ENCODE measurements at places on chromosomes 3 and 15.

- DNase-seq: no peak
Observed at GRCh38 chr3:82080792-82081191, 319.3 kb upstream of the GBE1 start.

DNA sequence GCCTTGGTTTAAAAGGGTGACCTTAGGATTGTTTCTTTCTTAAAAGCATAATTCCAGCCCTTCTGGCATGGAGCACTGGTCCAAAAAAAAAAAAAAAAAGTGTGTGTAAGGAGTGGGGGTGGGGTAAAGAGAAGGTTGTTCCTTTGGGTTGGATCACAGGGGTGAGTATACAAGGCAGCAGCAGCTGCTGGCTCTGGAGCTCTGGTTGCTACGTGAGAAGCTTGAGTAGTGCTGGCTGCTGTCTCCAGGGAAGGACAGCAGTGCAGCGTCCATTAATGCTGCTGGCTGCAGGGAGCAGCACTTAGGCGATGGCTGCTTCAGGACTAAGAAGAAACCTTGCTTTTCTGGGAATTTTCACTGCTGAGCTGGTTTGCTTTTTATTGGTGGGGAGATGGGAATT is 2.3 kb downstream of the SETD5 start:
- no peak for DNase-seq

GRCh38 chr15:100680726-100681125 is 78.3 kb downstream of the ASB7 start:
- DNase-seq: no peak

- no peak for DNase-seq
Observed at GRCh38 chr15:41408234-41408641, 5.9 kb upstream of the NDUFAF1 start.

- no peak for DNase-seq
Observed at GRCh38 chr15:81596159-81596865, 222.3 kb upstream of the TMC3 start.

GRCh38 chr15:79874242-79874641 is 22.6 kb downstream of the MTHFS start:
- DNase-seq: no peak

DNA sequence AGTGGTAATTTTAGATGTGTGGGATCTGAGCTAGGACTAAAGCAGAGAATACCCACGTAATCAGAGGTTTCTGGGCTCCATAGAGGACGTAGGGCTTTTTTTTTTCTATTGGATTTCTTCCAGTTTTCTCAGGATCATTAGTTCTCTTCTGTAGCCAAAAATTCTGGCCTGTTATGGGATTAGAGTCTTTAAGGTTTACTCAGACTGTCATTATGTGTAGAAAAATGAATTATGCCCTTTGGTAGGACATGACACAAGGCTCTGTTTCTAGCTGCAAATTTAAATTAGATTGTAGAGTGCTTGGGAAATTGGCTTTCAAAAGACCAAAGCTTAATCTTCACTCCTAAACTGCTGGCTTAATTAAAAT is 1.9 kb downstream of the SETD5 start:
- no peak for DNase-seq

GRCh38 chr3:111311709-111312235 is 230.2 kb upstream of the CD96 start:
- no peak for DNase-seq

DNA sequence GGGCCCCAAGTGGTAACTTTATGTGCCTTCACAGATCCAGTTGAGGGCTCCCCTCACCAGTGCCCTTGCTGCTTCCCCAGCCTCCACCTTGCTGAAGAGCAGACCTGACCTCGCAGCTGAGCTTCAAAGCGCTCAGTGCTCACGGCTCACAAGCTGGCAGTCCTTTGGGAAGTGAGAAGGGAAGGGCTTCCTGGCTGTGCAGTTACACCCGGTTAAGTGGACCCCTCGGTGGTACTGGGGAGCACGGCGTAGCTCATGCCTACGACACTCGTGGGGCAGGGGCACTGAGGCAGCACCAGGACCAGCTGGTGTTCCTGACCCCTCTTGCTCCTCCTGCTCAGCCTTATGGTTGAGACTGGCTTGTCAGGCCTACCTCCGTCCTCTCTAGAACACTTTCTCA is 629.0 kb upstream of the TBL1XR1 start:
- no peak for DNase-seq

DNA sequence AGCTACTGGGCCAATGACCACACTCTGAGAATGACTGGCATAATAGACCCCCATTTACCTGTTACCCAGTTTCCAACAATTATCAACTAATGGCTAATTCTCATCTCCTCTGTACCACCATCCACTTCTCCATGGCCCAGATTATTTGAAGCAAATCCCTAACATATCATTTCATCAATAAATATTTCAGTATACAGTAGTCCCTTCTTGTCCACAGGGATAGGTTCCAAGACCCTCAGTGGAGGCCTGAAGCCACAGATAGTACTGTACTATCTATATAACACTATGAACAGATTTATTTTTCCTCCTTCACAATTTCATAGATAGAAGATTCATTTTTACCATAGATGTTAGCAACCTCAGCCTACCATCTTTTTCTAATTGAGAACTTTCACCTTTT is 68.3 kb downstream of the IFT80 start:
- no peak for DNase-seq

DNA sequence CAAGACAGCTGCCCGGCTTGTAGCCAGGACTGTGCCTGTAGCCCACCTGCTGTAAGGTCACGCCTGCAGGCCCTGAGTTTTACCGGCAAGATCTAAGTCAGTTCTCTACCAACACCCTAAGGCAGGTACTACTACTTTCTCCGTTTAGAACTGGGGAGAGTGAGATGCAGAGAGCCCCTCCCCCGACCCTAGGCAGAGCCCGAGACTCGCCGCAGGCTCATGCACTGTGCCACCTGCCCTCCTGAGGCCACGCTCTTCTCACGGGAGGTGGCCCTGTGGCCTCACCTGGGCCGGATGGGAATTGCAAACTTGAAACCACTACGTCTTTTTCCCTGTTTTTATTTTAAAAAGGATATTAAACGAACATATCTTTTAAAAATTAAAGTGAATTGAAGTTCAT is 36.9 kb upstream of the PCSK6 start:
- no peak for DNase-seq

GRCh38 chr15:101664303-101664913 is 12.2 kb upstream of the TM2D3 start:
- DNase-seq: no peak

Data from activated naive CD4-positive, alpha-beta T cell (primary cell).